ENCODE measurements at places on chromosomes 2 and 18. TPM values are rescaled to one million over a fixed set of nuclear protein-coding genes. Genes with fewer than 3 reads are reported as not detected.

The CAPN14 gene
- polyA plus RNA-seq, result 0.13 TPM

The SPP2 gene
- 0.06 TPM for polyA plus RNA-seq

- no peaks in the 10 kb centered on the region for H3K36me3 ChIP-seq
- H3K27me3 ChIP-seq, result peaks cover 20% of the 10 kb centered on the region
- H3K27ac ChIP-seq, result no peak overlapping the region
- peaks cover 10% of the 10 kb centered on the region for H3K4me1 ChIP-seq
- no peak for DNase-seq
Observed at GRCh38 chr2:26725521-26725820, 32.9 kb downstream of the KCNK3 start.

GRCh38 chr2:195793881-195794280 lies 136.9 kb downstream of the SLC39A10 start:
- no peak overlapping the region for H3K27ac ChIP-seq
- H3K27me3 ChIP-seq, result no peaks in the 10 kb centered on the region
- H3K36me3 ChIP-seq, result no peaks in the 10 kb centered on the region
- no peaks in the 10 kb centered on the region for H3K4me1 ChIP-seq
- no peak overlapping the region for H3K4me3 ChIP-seq

The NEMP2 gene
- 5.2 TPM for polyA plus RNA-seq

The POTEJ gene
- polyA plus RNA-seq, result 0.07 TPM

The CYP26B1 gene
- 6.1 TPM for polyA plus RNA-seq

- H3K4me3 ChIP-seq, result no peak overlapping the region
- H3K36me3 ChIP-seq, result no peaks in the 10 kb centered on the region
- peak overlapping the region; percentile 2 for H3K27ac ChIP-seq
- peaks cover 30% of the 10 kb centered on the region for H3K27me3 ChIP-seq
- no peak for DNase-seq
Observed at GRCh38 chr18:79405019-79405780, 9.5 kb downstream of the NFATC1 start.

The ESPNL gene
- polyA plus RNA-seq, result 1.5 TPM

The GCG gene
- 83.8 TPM for polyA plus RNA-seq

The PKP4 gene
- polyA plus RNA-seq, result 56.1 TPM

The SNX17 gene
- polyA plus RNA-seq, result 68.0 TPM

DNA sequence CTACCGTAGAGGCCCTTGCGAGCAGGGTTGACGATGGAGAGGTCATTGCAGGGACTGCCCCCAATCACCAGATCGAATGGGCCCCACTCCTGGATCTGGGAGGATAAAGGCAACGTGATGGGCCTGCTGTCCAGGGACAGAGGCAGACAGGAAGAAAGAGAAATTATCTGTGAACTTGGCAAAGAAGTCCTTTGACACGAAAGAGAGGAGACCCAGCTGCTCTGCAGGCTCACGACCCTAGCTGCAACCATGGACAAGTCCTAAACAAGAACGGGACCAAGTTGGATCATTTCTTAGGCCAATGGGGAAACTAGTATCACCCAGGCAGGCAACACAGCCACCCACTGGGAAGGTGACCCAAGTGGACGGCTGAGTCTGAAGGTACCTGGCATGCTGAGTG lies 72.3 kb upstream of the POMC start:
- H3K27me3 ChIP-seq, result no peaks in the 10 kb centered on the region
- H3K4me3 ChIP-seq, result no peak overlapping the region
- H3K4me1 ChIP-seq, result no peaks in the 10 kb centered on the region
- no peak overlapping the region for H3K27ac ChIP-seq
- no peak for DNase-seq

- no peak for DNase-seq
- H3K27ac ChIP-seq, result no peak overlapping the region
- no peaks in the 10 kb centered on the region for H3K27me3 ChIP-seq
- no peak overlapping the region for H3K4me3 ChIP-seq
Observed at GRCh38 chr18:74013955-74014354, 133.7 kb downstream of the FBXO15 start.

The CABYR gene
- 3.3 TPM for polyA plus RNA-seq

The TMEM198 gene
- 19.9 TPM for polyA plus RNA-seq

Measured in large intestine (tissue), 12 donors.